LHCN-M2 (cell line): ENCODE measurements at places on chromosomes 6 and 20. TPM values are rescaled to one million over a fixed set of nuclear protein-coding genes. Genes with fewer than 3 reads are reported as not detected.
A peak's percentile ranks its signal among the peaks of the same experiment; 100 is the strongest.

The HLA-DRB5 gene
- total RNA-seq: 0.11 and 0.13 TPM in 2 replicates

GRCh38 chr6:50380406-50381098 is 330.8 kb upstream of the DEFB112 start:
- no peak for DNase-seq

The PI16 gene
- not detected in 2 replicates for total RNA-seq

The SLC2A10 gene
- total RNA-seq: 21.0 and 31.0 TPM in 2 replicates

The TFAP2A gene
- 0.06 and 0.29 TPM in 2 replicates for total RNA-seq

DNA sequence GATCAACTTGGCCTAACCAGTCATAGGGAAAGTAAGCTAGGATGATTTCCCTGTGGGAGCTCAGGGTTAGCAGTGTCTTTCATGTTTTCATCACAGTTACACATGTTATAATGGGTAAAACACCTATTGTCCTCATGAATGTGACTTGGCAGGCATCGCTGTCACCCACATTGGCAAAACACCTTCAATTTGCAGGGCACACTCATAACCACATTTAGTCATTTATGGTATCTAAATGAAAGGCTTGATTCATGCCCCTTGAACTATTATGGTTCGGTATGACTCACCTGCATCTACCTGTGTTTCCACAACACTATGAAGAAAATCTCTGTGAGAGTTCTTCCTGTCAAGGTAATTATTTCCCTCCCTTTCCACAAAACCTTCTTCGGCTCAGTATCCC is 49.2 kb downstream of the FRK start:
- DNase-seq: no peak

DNA sequence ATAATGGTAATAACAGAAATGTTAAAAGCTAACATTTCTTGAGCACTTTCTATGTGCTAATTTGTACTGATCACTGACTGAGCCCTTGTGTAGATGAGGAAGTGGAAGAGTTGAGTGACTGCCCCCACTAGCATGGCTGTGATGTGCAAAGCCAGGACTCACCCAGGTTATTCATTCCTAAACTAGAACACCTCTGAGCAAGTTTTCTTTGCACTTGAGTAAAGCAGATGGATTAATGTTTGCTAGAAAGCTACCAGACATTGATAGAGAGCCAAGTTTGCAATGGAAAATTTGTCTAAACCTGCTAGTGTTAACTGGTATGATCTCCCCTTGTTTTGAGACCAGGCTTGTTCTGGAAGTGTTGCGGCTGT is 467.4 kb upstream of the PLCB4 start:
- no peak for DNase-seq

DNA sequence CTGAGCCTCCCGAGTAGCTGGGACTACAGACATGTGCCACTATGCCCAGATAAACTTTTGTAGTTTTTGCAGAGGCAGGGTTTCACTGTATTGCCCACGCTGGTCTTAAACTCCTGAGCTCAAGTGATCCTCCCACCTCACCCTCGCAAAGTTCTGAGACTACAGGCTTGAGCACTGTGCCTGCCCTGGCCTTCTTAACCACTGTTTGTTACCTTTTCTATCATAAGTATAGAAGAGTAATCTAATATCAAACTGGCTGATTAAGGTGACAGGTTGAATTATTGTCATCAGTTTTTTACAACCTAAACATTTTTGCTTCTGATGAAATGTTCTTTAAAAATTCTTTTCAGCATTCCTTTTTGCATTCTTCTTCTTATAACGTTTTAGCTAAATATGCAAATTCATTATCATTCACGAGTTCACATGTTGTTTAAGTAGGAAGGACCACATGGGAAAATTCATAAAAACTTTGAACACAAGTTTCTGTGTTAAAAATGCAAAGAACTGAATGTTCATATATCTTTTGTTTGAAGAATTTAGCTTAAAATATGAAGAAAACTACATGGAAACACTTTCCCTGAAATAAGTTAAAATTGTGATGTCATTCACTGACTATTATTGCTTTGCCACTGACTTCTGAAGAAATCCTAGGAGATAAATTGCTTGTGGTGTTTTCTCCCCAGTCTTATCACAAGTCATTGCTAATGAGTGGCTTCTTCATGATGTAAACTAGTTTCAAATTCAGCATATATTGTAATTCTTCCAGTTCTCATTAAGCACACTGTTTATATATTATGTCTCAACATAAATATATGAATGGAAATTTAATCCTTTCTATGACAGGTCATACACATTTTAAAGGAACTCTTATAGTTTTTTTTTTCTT is 106.7 kb downstream of the ADGRB3 start:
- DNase-seq: no peak

- DNase-seq: peak; percentile 62
Measured at GRCh38 chr6:148611213-148611612, 135.6 kb upstream of the UST start.
